ENCODE measurements at places on chromosomes 4 and X. TPM values are rescaled to one million over a fixed set of nuclear protein-coding genes. Genes with fewer than 3 reads are reported as not detected.

DNA sequence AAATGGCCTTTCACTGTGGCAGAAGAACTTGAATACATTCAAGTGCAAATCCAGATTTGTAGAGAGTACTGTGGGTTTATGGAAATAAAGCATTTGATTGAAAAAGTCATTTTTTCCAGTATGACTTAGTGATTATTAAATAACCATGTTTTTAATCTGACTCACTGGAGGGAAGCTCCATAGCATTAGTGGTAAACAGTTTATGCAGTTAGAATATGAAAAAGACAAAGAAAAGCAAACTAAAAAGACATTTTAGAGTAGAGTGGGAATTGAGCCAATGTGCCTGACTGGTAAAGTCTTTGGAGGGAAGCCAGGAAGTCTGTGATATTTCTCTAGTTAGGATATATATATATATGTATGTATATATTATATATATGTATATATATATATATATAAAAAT lies 53.4 kb downstream of the FAT4 start:
- H3K4me1 ChIP-seq: peaks cover 20% of the 10 kb centered on the region
- no peak for DNase-seq
- H3K27ac ChIP-seq: peak overlapping the region; percentile 77
- H3K36me3 ChIP-seq: peaks cover 9% of the 10 kb centered on the region

GRCh38 chr4:53905276-53905940 lies 159.0 kb downstream of the CHIC2 start:
- H3K4me1 ChIP-seq: peaks cover 21% of the 10 kb centered on the region
- H3K27ac ChIP-seq: no peak overlapping the region
- no peak for DNase-seq
- H3K36me3 ChIP-seq: no peaks in the 10 kb centered on the region
- no peaks in the 10 kb centered on the region for H3K27me3 ChIP-seq
- peak overlapping the region; percentile 33 for H3K4me3 ChIP-seq

DNA sequence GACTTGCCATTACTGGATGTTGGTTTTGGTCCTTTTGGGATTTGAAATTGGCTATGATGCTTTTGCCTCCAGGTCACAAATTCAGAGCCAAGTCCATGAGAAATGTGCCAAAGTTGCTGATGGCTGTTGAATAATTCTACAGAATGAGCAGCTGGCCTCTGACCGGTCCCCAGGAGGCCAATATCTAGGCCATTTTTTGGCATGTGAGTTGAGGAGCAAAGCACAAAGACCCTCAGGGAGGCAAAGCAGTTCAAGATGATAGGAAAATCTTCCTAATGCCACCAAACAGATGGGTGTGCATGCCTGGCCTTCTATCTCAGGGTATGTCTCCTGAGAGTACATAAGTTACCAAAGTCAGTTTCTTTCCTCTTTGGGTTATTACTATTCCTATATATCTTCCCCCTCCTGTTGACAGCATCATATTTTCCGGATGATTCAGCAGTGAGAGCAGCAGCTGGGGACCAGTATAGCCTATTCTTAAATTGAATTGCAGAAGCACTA lies 44.4 kb downstream of the SEL1L3 start:
- H3K4me1 ChIP-seq: peaks cover 50% of the 10 kb centered on the region
- peaks cover 7% of the 10 kb centered on the region for H3K36me3 ChIP-seq
- H3K27ac ChIP-seq: no peak overlapping the region
- H3K4me3 ChIP-seq: no peak overlapping the region

DNA sequence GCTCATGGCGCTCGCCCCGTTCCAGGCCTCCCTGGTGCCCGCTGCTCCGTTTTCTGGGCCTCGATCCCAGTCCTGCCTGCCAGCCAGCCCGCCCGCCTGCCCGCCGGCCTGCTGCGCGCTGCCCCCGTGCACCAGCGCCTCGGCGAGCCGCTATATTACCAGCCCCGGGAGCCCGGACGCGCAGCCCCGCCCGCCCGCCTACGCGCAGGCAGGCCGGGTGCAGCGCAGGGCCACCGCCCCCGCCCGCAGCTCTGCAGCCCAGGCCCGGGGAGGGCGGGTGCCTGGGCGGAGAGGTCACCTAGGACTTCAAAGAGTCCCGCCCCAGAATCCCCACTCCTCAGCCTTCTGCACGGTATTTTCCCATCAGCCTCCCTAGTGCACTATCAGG lies at the start of gene MAOB:
Gene MAOB, minus strand, starts transcription at position 157 of the 388 bp plus-strand sequence. Its CDS starts 151 bp downstream, at position 6.
- no peaks in the 10 kb centered on the region for H3K4me1 ChIP-seq
- no peaks in the 10 kb centered on the region for H3K27me3 ChIP-seq
- no peak within 1 kb of the TSS for H3K4me3 ChIP-seq
- no peaks in the 10 kb centered on the region for H3K36me3 ChIP-seq

GRCh38 chrX:24506082-24506481 lies 41.0 kb downstream of the PDK3 start:
- no peaks in the 10 kb centered on the region for H3K4me1 ChIP-seq
- no peak overlapping the region for H3K27ac ChIP-seq
- H3K4me3 ChIP-seq: no peak overlapping the region
- H3K27me3 ChIP-seq: no peaks in the 10 kb centered on the region
- no peak for DNase-seq
- no peaks in the 10 kb centered on the region for H3K36me3 ChIP-seq

DNA sequence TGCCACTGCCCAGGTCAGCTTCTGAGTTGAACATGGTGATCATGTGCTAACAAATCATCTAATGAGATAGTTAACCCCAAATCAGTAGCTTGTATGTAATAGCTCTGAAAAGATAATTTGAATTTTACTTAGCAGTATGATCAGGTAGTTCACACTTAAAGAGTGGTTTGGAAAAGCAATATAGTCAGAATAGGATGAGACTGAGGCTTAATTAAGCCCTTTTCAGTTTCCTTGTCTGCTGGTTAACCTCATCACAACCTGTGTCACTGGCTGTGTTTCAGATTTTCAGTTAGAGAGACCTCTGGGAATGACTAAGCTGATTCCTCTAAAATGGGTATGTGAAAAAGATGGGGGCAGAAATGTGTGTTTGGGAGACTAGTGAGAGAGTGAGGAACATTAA lies 38.1 kb downstream of the GPR174 start:
- H3K4me1 ChIP-seq: no peaks in the 10 kb centered on the region
- DNase-seq: no peak
- no peak overlapping the region for H3K4me3 ChIP-seq

DNA sequence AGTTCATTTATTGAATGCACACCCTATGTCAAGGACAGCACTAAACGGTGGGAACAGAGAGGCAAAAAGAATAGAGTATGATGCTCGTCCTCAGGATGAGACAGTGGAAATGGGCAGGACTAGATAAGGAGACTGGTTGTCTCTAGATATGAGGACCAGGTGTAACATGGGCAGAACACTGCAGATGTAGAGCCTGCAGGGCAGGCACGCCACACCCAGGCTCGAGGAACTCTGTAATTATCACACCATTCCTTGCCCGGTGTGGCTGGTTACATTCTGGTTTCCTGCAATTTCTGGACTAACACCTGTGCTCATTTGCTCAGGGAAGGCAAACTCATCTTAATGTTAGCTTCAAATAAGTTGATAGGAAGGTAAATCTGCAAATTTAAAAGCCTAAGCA lies 334.4 kb downstream of the DHX15 start:
- no peak for DNase-seq
- no peak overlapping the region for H3K27ac ChIP-seq
- no peak overlapping the region for H3K4me3 ChIP-seq

- H3K27me3 ChIP-seq: no peaks in the 10 kb centered on the region
- 0 out of 2 replicates have a peak, but pooled peaks cover 4% of the 10 kb centered on the region for H3K4me1 ChIP-seq
- peak; percentile 24 for DNase-seq
Observed at GRCh38 chrX:133444952-133445831, 29.9 kb upstream of the GPC4 start.

DNA sequence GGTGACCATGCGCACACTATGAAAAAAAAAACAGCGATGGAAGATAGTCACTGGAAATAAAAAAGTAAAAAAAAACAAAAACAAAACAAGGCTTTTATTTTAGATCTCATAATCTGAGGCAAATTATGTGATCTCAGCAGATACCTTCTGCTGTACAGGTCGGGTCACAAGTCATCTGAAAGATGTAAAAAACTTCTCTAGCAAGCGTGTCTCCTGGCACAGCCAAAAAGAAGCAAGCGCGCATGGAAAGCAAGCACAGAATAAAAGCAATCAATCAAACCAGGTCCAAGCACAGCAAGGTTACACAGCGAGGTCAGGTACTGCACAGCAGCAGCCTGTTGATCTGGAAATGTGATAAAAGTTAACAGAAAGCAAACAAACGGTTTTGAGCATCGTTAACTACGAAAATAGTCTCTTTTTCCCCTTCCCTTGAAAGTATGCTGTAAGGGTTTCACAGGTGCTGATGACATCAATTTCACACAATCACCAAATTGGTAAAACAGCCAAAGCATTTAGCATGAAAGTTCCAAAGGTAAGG lies 79.3 kb upstream of the MTNR1A start:
- no peak for DNase-seq
- no peaks in the 10 kb centered on the region for H3K27me3 ChIP-seq
- H3K4me1 ChIP-seq: peaks cover 13% of the 10 kb centered on the region

DNA sequence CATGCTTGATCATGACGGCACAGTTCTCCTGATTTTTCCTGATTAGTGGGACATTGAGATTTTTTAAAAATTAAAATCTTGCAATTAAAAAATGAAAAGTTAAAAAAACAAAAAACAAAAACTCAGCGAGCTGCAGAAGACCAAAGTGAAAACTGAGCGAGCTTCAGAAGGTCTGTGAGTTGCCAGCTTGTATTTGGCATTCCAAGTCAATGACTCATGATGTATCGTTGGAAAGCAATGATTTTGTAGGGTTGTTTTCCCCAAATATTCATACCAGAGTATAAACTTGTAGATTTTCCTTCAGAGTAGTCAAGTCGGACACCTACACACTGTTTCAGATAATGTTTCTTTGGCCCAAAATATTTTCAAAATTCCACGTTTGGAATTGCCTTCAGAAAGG lies 76.9 kb downstream of the LRRC66 start:
- peak; percentile 54 for DNase-seq
- no peak overlapping the region for H3K27ac ChIP-seq
- peaks cover 21% of the 10 kb centered on the region for H3K4me1 ChIP-seq
- H3K4me3 ChIP-seq: no peak overlapping the region
- H3K36me3 ChIP-seq: no peaks in the 10 kb centered on the region

- H3K36me3 ChIP-seq: no peaks in the 10 kb centered on the region
- no peak for DNase-seq
- no peaks in the 10 kb centered on the region for H3K27me3 ChIP-seq
- no peak overlapping the region for H3K27ac ChIP-seq
- no peaks in the 10 kb centered on the region for H3K4me1 ChIP-seq
- H3K4me3 ChIP-seq: no peak overlapping the region
Observed at GRCh38 chr4:104066533-104066932, 346.7 kb upstream of the TACR3 start.

GRCh38 chrX:78102091-78102490 lies 2.0 kb upstream of the PGK1 start:
- H3K4me3 ChIP-seq: no peak overlapping the region
- H3K27ac ChIP-seq: no peak overlapping the region
- no peak for DNase-seq
- no peaks in the 10 kb centered on the region for H3K27me3 ChIP-seq
- H3K36me3 ChIP-seq: peaks cover 22% of the 10 kb centered on the region

GRCh38 chrX:53324803-53325202 lies 43.4 kb upstream of the IQSEC2 start:
- H3K4me3 ChIP-seq: no peak overlapping the region
- H3K36me3 ChIP-seq: no peaks in the 10 kb centered on the region
- H3K27me3 ChIP-seq: peaks cover 26% of the 10 kb centered on the region
- no peak for DNase-seq

DNA sequence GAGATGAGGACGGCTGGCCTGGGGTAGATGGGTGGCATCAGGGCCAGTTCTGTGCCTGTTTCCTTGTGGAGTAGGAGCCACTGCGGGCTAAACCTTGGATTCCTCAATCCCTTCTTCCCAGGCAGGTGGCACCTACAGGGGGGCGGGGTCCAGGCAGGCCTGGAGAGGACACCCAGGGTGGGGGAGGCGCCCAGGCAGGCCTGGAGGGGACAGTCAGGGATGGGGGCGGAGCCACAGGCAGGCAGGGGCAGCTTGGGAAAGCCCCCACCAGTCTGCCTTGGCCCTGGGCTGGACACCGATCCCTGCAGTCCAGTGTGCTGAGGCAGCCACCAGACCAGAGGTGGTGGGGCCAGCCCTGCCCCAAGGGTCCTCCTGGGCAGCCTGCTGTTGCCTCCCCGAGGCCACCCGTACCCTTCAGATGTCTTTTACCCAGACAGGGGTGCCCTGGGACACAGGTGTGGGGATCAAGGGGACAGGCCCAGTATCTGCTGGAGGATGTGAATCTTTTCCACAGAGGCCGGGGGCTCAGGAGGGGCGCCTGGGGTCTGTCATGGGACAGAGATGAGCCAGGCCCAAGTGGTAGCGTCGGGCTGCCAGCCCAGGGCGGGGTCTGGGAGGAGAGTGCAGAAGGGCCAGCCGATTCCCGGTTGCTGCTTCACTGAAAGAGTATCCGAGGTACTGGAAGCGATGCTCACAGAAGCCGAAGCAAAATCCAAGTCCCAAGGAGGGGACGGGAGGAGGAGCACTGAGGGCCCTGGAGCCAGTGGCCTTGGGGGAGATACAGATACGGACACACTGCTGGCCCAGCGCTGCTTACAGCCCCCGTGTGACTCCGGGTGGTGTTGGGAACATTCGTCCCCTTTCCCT lies 34.5 kb downstream of the LRPAP1 start:
- H3K27ac ChIP-seq: no peak overlapping the region
- H3K4me3 ChIP-seq: no peak overlapping the region
- no peaks in the 10 kb centered on the region for H3K27me3 ChIP-seq
- DNase-seq: no peak
- no peaks in the 10 kb centered on the region for H3K36me3 ChIP-seq

DNA sequence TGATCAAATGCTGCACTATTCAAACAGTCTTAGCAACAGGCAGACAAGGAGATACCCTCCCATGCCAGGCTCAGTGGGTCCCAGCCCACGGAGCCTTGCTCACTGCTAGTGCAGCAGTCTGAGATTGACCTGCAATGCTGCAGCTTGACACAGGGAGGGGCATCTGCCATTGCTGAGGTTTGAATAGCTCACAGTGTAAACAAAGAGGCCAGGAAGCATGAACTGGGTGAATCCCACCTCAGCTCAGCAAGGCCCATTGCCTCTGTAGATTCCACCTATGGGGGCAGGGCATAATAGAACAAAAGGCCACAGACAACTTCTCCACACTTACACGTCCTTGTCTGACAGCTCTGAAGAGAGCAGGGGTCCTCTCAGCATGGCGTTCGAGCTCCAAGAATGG lies 26.6 kb upstream of the ZXDB start:
- H3K4me3 ChIP-seq: no peak overlapping the region
- H3K36me3 ChIP-seq: no peaks in the 10 kb centered on the region
- no peaks in the 10 kb centered on the region for H3K27me3 ChIP-seq

DNA sequence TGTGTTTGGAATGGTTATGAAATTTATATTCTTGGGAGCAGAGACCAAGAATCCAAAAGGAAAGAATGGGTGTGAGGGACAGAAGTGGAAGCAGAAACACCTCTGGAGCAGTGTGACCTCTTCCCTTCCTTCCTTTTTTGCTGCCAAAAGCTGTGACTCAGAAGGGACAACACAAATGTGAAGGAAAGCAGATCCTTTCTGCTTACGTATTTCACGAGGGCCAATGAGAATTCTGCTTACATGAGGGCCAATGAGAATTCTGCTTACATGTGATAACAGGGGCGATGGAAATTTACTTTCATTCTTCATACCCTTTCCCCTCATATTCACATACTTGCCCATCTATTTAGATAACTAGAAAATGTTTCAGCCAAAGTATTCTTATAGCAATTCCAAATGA lies 404.6 kb downstream of the PRDM5 start:
- no peaks in the 10 kb centered on the region for H3K4me1 ChIP-seq
- H3K4me3 ChIP-seq: no peak overlapping the region
- no peak overlapping the region for H3K27ac ChIP-seq
- DNase-seq: peak; percentile 65

The NUP62CL gene
- total RNA-seq: not detected

The P2RY10 gene
- total RNA-seq: not detected

The ARHGAP36 gene
- total RNA-seq: not detected

The BMX gene
- not detected for total RNA-seq

The CENPVL1 gene
- total RNA-seq: not detected

The RRH gene
- not detected for total RNA-seq

The TMEM255A gene
- not detected for total RNA-seq

The CBLL2 gene
- total RNA-seq: not detected
